Ureter (tissue), 1 donor: ENCODE measurements at places on chromosomes 13 and 19. TPM values are rescaled to one million over a fixed set of nuclear protein-coding genes. Genes with fewer than 3 reads are reported as not detected.

PRKCG gene
- total RNA-seq: not detected

IRGC gene
- not detected for total RNA-seq

PLA2G4C gene
- total RNA-seq: 11.5 TPM

IGLON5 gene
- total RNA-seq: not detected
